ENCODE measurements at places on chromosomes 12 and 14.

- DNase-seq: no peak
Measured at GRCh38 chr14:103711516-103712431, 3.5 kb downstream of the XRCC3 start.

GRCh38 chr12:10012630-10013330 is 2.4 kb downstream of the CLEC12B start:
- DNase-seq: no peak

- DNase-seq: no peak
Measured at GRCh38 chr12:77569876-77570275, 260.8 kb upstream of the NAV3 start.

DNA sequence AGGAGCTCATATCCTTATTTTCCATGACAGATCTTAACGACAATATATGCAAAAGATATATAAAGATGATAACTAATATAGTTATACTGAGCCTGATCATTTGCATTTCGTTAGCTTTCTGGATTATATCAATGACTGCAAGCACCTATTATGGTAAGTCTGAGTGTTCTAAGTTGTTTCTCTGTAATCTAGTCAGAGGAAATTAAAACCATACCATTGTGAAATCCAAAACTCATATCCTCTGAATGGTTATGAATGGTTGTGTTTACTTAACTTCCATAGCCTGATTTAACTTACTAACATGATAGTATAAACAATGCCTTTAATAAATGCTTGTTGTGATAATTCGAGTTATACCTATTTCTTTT is 760 bp downstream of the TMEM19 start:
- no peak for DNase-seq

- no peak for DNase-seq
Measured at GRCh38 chr12:89468648-89469326, 55.8 kb downstream of the GALNT4 start.
